SJCRH30 (cell line): ENCODE measurements at places on chromosomes 3 and 15.

DNA sequence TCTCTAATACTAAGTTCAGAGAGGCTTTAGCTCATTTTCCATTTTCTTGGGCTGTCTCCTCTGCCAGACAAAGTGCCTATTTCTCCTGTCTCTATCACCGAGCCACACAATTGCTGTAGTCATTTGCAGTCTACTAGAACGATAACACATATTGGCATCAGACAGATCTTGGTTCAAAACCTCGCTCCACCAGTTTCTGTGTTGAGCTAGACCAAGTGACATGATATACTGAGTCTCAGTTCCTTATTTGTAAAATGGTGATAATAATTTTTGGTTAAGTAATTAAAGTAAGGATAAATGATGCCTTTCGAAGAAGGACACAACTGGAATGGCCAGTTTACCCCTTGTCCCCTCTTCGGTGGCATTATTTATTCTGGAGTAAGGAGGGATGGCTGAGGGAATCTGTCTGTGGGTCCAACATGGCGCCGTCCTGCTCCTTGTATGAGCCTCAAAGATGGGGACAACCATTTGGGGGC is 398 bp upstream of the RAB7A start:
- no peak for DNase-seq

DNA sequence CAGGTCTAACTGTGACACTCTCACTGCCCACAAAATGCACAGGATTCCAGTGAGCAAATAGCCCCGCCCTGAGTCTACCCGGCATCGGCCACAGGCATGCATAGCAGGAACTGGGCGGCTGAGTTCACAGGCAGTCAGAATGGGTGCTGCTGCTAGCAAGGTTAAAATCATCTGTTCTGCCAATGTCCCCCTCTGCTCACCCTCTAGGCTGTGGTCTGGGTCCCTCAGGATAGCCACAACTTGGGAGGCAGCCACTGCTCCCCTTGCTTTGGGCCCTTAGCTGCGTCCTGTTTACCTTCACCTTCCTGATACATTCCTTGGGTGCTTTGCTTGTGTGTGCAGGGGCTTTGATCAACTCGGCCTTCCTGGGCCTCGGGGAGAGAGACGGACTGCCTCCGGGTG is 232.9 kb upstream of the RGMA start:
- peak; percentile 85 for DNase-seq

GRCh38 chr3:14620512-14620911 is 31.1 kb upstream of the CCDC174 start:
- DNase-seq = no peak

DNA sequence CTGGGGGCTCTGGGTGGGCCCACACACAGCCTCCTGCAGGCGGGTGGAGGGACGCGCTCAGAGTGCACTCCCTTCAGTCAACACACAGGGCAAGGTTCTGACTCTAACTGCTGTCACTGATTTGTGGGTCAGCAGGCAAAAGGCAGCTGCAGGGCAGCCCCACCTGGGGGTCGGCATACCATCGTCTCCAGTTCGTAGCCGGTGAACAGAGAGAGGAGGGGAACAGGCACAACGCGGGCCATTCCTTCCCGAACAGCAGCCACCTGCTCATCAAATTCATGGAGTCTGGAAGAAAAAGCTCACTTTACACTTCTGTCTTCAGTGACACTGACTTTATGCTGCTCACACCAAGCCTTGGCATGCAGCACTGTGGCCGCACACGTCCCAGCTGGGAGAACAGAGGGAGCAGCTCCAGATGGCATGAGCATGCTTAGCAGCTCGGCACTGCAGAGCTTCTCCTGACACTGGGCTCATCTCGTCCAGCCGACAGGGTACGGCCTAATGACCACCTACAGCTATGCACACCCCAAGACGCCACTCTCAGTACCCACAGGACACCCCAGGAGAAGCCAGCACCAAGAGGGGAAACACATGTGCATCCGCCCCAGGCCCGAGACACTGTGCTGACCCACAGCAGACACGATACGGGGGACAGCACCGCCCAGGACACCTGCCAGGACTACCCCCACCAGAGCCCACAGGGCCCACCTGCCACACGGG is 14.4 kb upstream of the OCA2 start:
- no peak for DNase-seq
